ENCODE measurements at places on chromosomes 7 and 10. TPM values are rescaled to one million over a fixed set of nuclear protein-coding genes. Genes with fewer than 3 reads are reported as not detected.

Gene CCDC146
- total RNA-seq = 2.2 TPM

Gene MEOX2
- 47.8 TPM for total RNA-seq

Gene EPO
- total RNA-seq = not detected

Gene OPN1SW
- total RNA-seq = not detected

GRCh38 chr7:80623503-80624252 is 14.8 kb upstream of the CD36 start:
- H3K27ac ChIP-seq = no peak overlapping the region
- no peak overlapping the region for H3K4me3 ChIP-seq
- DNase-seq = no peak

GRCh38 chr7:45239486-45239885 is 81.9 kb downstream of the RAMP3 start:
- no peaks in the 10 kb centered on the region for H3K36me3 ChIP-seq
- no peak overlapping the region for H3K4me3 ChIP-seq
- no peaks in the 10 kb centered on the region for H3K27me3 ChIP-seq
- H3K27ac ChIP-seq = peak overlapping the region; percentile 0
- peaks cover 16% of the 10 kb centered on the region for H3K4me1 ChIP-seq

DNA sequence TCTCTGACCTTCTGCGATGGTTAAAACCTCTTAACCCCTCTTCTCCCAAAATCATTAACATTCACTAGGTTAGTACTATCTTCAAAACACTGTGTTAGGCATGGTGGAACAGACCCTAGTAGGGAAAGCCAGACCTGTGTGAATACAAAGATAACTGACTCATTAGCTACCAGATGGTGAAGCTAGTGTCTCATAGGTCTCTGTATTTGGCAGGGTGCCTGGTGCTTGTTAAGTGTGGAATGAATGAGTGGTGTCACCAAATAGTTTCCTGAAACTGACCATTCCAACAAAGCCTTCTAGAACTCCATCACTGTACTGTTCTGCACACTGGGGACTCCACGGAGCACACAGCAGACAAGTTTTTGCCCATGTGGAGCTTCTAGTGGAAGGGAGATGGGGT is 27.7 kb upstream of the TM9SF3 start:
- H3K27me3 ChIP-seq = peaks cover 3% of the 10 kb centered on the region
- H3K4me1 ChIP-seq = no peaks in the 10 kb centered on the region
- no peak overlapping the region for H3K27ac ChIP-seq
- no peaks in the 10 kb centered on the region for H3K36me3 ChIP-seq

GRCh38 chr10:14063531-14064285 is 267.0 kb downstream of the FRMD4A start:
- peaks cover 6% of the 10 kb centered on the region for H3K27me3 ChIP-seq
- DNase-seq = no peak
- no peaks in the 10 kb centered on the region for H3K4me1 ChIP-seq
- H3K4me3 ChIP-seq = no peak overlapping the region

GRCh38 chr10:26890956-26891355 is 30.2 kb upstream of the ABI1 start:
- H3K4me3 ChIP-seq = no peak overlapping the region
- no peak overlapping the region for H3K27ac ChIP-seq

DNA sequence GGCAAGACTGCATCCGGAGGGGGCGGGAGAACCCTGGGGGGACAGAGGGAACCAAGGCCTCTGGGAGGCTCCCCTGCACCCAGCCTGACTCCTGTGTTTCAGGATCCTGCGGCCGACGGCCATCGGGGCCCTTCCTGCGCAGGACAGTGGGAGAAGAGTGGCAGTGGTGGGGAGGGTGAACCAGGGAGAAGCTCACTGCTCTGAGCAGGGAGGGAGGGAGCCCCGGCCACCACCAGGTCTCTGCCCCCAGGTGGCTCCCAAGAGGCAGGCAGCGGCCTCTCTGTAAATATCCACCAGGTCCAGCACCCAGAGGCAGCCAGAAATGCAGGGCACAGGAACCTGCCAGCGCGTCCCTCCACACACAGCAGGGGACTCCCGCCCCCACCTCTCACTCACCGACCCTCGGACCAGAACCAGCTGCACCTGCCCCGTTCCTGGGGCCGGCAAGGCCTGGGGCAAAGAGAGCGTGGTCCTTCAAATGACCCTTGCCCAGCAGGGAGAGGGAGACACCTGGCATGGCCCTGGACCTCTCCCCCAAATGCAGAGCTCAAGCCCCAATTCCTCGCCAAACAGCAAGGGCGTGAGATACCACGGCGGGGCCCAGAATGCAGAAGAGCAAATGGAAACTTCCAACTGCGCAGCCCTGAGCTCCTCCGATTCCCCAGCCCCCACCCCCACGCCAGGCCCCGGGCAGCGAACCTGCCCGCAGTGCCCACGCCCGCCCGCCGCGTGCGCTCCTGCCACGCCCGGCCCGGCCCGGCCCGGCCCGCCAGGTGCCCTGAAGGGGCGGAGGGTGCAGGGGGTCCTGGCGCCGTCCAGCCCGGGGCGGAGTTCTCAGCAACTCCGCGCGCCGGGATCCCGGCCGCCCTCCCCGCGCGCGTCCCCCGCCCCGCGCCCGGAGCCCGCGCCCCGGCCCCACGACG is 805 bp downstream of the RASGEF1A start:
- H3K4me1 ChIP-seq = no peaks in the 10 kb centered on the region
- H3K27ac ChIP-seq = no peak overlapping the region

GRCh38 chr10:73771722-73772280 is 10.0 kb upstream of the CHCHD1 start:
- no peaks in the 10 kb centered on the region for H3K27me3 ChIP-seq
- DNase-seq = peak; percentile 87
- peaks cover 12% of the 10 kb centered on the region for H3K36me3 ChIP-seq
- peak overlapping the region; percentile 72 for H3K27ac ChIP-seq
- peaks cover 20% of the 10 kb centered on the region for H3K4me1 ChIP-seq

DNA sequence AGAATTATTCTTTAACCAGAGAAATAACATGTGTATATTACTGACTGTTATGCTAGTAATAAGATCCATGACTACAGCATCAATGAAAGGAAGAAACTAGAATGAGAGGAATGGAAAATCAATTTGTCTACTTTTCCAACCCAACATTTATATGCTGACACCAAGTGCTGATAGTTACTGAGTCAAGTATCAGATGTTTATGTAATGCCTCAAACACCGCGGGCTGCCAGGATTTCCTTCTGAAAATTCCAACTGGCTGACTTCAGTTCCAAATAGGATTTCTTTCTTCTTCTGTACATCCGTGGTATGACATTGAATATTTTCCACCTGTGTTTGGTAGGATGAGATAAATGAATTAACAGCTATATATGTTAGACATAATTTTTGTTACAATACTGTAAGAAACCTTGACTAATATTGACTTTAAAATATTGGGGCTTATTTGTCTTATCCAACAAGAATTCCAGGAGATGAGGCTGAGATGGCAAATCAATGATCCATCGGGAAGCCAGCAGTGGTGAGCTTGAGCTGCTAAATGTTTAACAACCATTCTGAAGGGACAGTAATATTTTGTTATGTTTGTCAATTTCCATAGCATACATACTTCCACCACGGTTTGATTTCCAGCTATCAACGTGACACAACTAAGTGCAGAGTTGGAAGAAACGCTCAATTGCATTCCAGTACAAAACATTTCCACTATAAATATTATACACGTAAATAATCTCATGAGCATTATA is 435.2 kb upstream of the AUTS2 start:
- H3K27me3 ChIP-seq = no peaks in the 10 kb centered on the region
- no peaks in the 10 kb centered on the region for H3K4me1 ChIP-seq
- no peaks in the 10 kb centered on the region for H3K36me3 ChIP-seq

Data from endothelial cell of umbilical vein (primary cell).